T-helper 2 cell (primary cell): ENCODE measurements at places on chromosomes 3 and 15.

DNA sequence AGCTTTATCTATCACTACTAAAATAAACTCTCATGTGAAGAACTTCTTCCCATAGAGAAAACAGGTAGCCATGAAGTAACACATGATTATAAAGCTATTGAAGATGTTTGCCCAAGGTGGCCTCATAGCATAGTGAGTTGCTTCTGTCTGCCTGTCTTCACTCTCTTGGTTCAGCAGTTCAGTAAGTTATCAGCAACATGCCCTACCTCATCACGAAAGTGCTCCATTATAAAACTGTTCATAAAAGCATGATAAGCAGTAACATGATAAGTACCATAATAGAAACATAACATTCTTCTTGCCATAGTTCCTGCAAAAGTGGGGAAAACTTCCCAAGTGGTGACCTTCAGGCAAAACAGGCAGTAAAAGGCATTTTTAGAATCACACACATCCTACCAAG lies 45.6 kb downstream of the MRPL3 start:
- no peak for DNase-seq

GRCh38 chr3:25665315-25666280 lies 891 bp upstream of the TOP2B start:
- no peak for DNase-seq

DNA sequence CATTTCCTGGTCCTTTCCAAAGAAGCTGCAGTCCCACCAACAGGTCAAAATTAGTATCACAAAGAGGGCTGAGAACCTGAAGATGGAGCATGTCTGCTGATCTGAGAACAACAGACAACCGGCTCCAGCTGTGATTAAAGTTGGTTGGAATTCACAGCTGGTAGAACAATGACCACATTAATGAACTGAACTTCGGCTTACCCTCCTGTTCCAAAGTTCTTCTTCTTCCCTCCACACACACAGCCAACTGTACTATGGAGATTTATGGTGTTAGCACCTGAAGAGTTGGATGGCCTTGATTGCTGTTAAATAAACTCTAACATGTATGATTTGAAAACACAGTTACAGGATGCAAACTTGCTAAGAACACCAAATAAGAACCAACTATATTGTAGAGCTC lies 27.4 kb upstream of the ROPN1 start:
- DNase-seq: no peak

DNA sequence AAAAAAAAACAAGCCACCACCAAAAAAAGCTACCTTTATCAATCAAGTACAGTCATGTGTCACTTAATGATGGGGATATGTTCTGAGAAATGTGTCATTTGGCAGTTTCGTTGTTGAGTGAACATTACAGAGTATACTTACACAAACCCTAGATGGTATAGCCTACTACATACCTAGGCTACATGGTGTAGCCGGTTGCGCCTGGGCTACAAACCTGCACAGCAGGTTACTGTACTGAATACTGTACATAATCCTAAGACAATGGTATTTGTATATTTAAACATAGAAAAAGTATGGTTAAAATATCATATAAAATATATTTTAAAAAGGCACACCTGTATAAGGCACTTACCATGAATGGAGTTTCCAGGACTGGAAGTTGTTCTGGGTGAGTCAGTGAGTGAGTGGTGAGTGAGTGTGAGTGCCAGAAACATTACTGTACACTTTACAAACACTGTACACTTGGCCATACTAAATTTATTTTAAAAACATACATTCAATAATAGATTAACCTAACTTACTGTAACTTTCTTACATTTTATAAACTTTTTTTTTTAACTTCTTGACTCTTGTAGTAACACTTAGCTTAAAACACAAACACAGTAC lies 25.9 kb upstream of the JMJD7 start:
- DNase-seq: no peak

- no peak for DNase-seq
Measured at GRCh38 chr3:27535809-27536392, 51.7 kb upstream of the SLC4A7 start.

- no peak for DNase-seq
Measured at GRCh38 chr3:37968813-37969595, 21.6 kb upstream of the VILL start.

DNA sequence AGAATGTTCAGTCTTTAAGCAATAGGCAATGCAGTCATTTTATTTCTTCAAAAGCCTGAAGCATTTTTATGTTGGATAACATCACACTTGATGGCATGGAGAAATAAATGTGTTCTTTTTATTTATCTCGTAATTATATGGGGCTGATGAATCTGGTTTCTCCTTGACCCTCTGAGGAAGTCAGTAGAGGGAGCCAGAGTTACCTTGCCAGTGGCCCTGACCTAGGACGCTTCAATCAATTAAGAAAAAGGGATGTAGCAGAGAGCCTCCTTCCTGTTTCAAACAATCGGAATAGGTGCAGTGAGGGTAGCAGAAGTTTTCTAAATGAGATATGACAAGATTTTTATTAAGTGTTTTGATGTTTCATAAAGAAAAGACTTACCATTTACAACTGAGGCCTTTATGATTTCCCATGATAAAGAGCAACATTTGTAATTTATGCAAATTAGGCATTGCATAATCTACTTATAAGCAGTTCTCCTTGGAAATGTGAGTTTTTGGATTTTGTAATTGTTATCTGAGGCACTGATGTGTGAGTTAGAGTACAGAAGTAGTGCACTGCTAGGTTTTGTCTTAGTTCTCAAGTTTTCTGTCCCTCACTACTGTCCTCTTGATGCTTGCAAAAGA lies 129.1 kb downstream of the RAP2B start:
- DNase-seq: peak; percentile 7

GRCh38 chr3:185280572-185281365 lies 26.9 kb upstream of the EHHADH start:
- peak; percentile 38 for DNase-seq

- DNase-seq: no peak
Measured at GRCh38 chr15:95210436-95210981, 979.1 kb downstream of the MCTP2 start.
